ENCODE measurements at places on chromosomes 11 and 22. TPM values are rescaled to one million over a fixed set of nuclear protein-coding genes. Genes with fewer than 3 reads are reported as not detected.

Gene VPREB1
- polyA plus RNA-seq, result not detected

Gene SLC29A2
- 27.1 TPM for polyA plus RNA-seq

Gene USH1C
- 54.3 TPM for polyA plus RNA-seq

Gene RAB36
- polyA plus RNA-seq, result 5.3 TPM

Gene MYBPC3
- polyA plus RNA-seq, result 0.51 TPM

Gene SDHAF2
- polyA plus RNA-seq, result 74.3 TPM

Gene BLID
- polyA plus RNA-seq, result 0.99 TPM

Gene TBRG1
- 45.2 TPM for polyA plus RNA-seq

Gene ANO9
- 35.7 TPM for polyA plus RNA-seq

Gene TMEM225
- not detected for polyA plus RNA-seq

Gene KRTAP5-8
- 0.26 TPM for polyA plus RNA-seq

Gene HEPHL1
- polyA plus RNA-seq, result 0.17 TPM

Gene TRIM49
- not detected for polyA plus RNA-seq

Gene MMP12
- 0.60 TPM for polyA plus RNA-seq

Gene LDHAL6A
- 0.06 TPM for polyA plus RNA-seq

Gene FAM118A
- polyA plus RNA-seq, result 289 TPM

Gene SAA1
- polyA plus RNA-seq, result 2,093 TPM

Gene E2F8
- polyA plus RNA-seq, result 0.42 TPM

Gene GLYATL1B
- 0.28 TPM for polyA plus RNA-seq

Gene DRD2
- polyA plus RNA-seq, result 0.59 TPM

Gene ACTN3
- 0.09 TPM for polyA plus RNA-seq

Gene ABTB2
- polyA plus RNA-seq, result 14.3 TPM

Gene OR10A5
- not detected for polyA plus RNA-seq

Data from hepatocyte (in vitro differentiated cells).